Stimulated activated CD4-positive, alpha-beta T cell treated with anti-CD3 and anti-CD28 coated beads, Interleukin-4, amount 100 ng/mL, for 1 hour (primary cell): ENCODE measurements at places on chromosomes 7 and 10.

GRCh38 chr10:95407546-95407945 is 116.7 kb upstream of the PDLIM1 start:
- no peak for DNase-seq

DNA sequence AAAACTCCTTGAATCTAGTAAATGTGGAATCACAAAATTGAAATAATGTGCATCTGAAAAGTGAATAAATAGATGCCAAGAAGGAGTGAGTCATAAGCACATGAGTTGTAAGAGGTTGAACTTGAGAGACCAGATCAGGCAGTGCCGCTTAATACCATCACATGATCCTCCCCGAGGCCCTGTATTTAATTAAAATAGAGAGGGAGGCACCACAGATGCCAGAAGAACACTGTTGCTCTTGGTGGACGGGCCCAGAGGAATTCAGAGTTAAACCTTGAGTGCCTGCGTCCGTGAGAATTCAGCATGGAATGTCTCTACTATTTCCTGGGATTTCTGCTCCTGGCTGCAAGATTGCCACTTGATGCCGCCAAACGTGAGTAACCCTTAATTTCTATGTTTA is at the start of gene GPNMB:
Gene GPNMB, plus strand, starts transcription at position 221 of the 400 bp plus-strand sequence. Its CDS starts 83 bp downstream, at position 304.
- DNase-seq: no peak

DNA sequence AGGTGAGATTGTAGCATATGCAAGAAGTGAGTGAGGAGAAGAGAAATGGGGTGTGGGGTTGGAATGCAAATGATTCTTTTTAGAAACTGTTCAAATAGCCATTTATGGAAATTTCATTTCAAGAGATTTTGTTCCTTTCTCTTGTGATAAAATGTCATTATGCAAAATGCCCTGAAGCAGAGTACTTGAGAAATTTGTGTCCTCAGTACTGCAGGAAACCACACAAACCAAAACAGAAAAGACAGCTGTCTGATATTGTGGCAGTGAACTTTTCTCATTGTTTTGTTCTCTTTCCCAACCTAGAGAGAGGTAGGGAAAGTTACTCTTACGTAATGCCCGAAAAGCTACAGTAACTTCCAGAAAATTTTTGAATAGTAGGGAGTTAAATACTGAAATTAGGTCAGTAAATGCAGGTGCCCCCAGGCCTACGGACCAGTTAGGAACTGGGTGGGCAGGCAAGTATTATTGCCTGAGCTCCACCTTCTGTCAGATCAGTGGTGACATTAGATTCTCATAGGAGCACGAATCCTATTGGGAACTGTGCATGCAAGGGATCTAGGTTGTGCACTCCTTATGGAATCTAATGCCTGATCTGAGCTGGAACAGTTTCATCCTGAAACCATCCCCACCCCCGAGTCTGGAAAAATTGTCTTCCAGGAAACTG is 34.0 kb downstream of the DLD start:
- no peak for DNase-seq

- peak; percentile 70 for DNase-seq
Measured at GRCh38 chr7:74094224-74095101, 10.9 kb downstream of the LIMK1 start.

- no peak for DNase-seq
Measured at GRCh38 chr10:71805776-71806703, 32.7 kb upstream of the VSIR start.

DNA sequence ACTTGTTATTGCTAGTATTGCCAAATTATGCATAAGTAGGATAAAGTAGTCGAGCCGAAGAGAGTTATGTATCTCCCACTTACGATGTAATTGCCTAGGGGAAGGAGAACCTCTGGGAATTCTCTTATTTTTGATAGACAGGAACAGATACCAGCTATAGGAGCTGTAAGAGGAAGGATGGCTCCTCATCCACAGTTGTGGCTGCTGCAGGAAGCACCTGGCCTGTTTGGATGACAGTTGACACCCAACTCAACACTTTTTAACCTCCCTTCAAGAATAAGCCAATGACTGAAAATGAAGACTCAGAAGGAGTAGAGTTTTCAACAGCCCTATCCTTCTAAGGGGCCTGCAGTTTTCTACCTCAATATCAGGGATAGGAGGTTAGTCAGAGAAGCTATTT is 6.3 kb downstream of the DYDC1 start:
- DNase-seq: no peak

DNA sequence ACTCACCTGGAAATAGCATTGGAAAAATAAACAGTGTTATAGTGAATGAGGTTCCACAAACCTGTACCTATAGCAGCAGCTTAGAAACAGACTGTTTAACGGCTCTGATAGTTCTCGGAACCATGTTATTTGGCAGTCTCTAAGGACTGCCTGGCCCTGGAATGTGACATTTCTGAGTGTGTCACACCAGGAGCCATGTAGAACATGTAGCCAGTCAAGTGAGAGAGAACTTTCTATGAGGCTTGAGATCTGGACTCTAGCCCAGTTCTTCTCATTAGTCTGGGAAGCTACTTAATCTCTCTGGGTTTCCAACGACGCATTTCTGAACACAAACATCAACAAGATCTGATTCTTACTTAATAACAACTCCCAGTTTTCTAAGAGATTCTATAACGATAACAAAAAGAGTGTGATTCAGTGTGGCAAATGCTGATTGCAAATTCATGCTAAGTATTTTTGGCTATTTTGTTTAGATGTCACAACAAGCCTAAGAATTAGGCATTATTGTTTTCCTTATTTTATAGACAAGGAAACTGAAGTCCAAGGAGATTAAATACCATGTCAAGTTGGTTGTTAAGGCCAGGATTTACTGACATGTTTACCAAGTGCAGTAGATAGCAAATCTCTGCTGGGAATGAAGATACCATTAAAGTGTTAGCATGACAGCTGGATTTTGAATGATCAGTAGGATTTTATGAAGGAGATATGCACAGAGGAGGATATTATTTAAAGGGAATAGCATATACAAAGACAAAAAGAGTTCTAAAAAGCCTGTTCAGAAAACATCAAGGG is 47.2 kb downstream of the APBB1IP start:
- no peak for DNase-seq
